ENCODE measurements at places on chromosomes 5 and 9. TPM values are rescaled to one million over a fixed set of nuclear protein-coding genes. Genes with fewer than 3 reads are reported as not detected.

Gene EDIL3
- 23.6 TPM for total RNA-seq

Gene BHMT2
- total RNA-seq, result 0.90 TPM

Gene TAF11L5
- not detected for total RNA-seq

Gene SREK1IP1
- 21.4 TPM for total RNA-seq

GRCh38 chr5:114317751-114318150, 44.1 kb upstream of the KCNN2 start:
- no peaks in the 10 kb centered on the region for H3K4me1 ChIP-seq
- no peak overlapping the region for H3K4me3 ChIP-seq
- H3K27me3 ChIP-seq, result no peaks in the 10 kb centered on the region
- no peak overlapping the region for H3K27ac ChIP-seq

Measured in colonic mucosa (tissue), 4 donors.